SK-N-SH (cell line): ENCODE measurements at places on chromosomes 5 and 9. TPM values are rescaled to one million over a fixed set of nuclear protein-coding genes. Genes with fewer than 3 reads are reported as not detected.

- no peak for DNase-seq
Observed at GRCh38 chr5:97383996-97384395, 200.9 kb upstream of the RIOK2 start.

DNA sequence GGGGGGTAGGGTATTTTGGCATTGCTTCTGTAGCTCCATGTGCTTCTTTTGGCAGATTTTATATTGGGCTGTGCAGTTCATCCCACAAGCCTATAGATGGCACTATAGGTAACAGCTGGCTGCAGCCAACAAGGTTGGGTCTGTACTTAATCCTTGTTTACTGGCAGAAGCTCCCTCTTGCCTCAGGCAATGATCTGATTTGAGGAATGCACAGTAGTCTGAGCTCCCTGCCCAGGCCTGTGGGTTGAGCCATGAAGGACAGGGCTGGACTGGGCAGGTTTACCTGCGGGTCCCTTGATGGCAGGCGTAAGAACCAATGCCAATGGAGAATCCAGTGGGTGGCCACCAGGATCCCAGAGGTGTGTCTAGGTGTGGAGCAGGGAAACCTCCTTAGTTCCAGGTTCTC is 11.7 kb upstream of the OR1J2 start:
- DNase-seq, result peak; percentile 45

GRCh38 chr5:65730910-65731309 is 8.9 kb downstream of the NLN start:
- no peak for DNase-seq

CCL28 gene
- not detected in 2 replicates for polyA plus RNA-seq

DNA sequence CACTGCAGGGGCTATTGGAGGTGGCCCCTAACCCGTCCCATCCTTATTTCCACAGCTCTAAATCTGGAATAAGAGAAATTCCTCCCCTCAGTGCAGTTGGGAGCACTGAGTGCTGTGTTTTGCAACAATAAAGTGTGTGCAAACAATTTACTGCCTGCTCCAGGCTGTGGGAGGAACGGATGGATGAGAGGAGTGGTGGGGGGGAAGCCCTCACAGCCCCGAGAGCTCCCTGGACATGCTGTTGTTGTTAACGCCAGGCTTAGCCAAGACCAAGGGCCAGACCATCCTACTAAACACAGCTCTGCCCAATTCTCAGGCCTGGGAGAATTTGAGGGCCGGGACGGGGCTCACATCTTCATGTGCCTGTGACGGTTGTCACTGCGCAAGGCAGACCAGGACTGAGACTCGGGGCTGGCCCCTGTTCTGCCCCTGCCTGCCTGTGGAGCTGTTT is 200.2 kb downstream of the DAB2IP start:
- DNase-seq, result no peak

- DNase-seq, result no peak
Observed at GRCh38 chr9:84138541-84138940, 157.9 kb downstream of the RMI1 start.

DDX41 gene
- 158 and 176 TPM in 2 replicates for polyA plus RNA-seq

LIX1 gene
- polyA plus RNA-seq, result 0.02 TPM in 1 of 2 replicates, not detected in the other

- no peak for DNase-seq
Observed at GRCh38 chr5:116370149-116370548, 204.5 kb downstream of the SEMA6A start.

DNA sequence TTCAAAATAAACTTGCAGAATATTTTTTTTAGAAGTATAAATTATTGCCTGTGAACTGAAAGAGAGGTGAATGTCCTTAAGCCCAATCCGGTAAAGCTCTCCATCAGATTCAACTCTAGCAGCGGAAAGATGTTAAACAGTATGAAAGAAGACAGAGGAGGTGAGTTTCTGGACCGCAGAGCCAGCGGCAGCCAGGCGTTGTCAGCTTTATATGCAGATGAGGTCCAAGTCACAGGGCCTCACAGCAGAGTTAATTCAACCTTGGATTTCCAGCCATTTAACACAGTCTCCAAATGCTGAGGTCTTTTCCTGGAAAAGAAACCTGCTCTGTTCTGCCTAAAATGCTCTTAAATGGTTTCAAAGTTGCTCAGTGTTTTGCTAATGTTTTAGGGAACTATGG is 75.5 kb downstream of the OTULIN start:
- DNase-seq, result no peak

- DNase-seq, result no peak
Observed at GRCh38 chr9:35385042-35385441, 104.9 kb upstream of the RUSC2 start.

GRCh38 chr5:149809931-149810691 is 80.0 kb downstream of the PPARGC1B start:
- DNase-seq, result no peak

ANKRD55 gene
- not detected in 2 replicates for polyA plus RNA-seq

DNA sequence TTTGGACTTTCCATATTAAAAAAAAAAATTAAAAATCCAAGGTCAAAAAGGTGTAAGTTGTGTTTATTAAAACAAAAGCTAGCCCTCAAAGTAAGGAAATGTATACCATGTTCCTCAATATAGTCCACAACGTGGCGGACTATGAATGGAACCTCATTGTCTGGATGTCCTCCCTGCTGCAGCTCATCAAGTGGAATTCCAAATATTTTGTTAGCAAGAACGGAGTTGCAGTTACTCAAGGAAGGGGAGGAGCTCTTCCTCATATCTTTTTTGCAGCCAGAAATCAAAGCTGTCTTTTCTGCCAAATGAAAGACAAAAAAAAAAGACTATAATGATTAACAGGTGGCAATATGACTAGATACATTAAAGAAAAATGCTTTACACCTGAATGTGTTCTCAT is 14.0 kb downstream of the FAM13B start:
- DNase-seq, result no peak

- peak; percentile 84 for DNase-seq
Observed at GRCh38 chr9:124257844-124258606, at the start of gene NEK6. Gene NEK6 (plus strand): TSS chr9:124257949. CDS start chr9:124301965, 44,016 bp downstream.

- no peak for DNase-seq
Observed at GRCh38 chr5:164244-164643, 27.1 kb upstream of the LRRC14B start.

KCNV2 gene
- not detected in 2 replicates for polyA plus RNA-seq

SPAAR gene
- 0.11 and 0.13 TPM in 2 replicates for polyA plus RNA-seq

DNA sequence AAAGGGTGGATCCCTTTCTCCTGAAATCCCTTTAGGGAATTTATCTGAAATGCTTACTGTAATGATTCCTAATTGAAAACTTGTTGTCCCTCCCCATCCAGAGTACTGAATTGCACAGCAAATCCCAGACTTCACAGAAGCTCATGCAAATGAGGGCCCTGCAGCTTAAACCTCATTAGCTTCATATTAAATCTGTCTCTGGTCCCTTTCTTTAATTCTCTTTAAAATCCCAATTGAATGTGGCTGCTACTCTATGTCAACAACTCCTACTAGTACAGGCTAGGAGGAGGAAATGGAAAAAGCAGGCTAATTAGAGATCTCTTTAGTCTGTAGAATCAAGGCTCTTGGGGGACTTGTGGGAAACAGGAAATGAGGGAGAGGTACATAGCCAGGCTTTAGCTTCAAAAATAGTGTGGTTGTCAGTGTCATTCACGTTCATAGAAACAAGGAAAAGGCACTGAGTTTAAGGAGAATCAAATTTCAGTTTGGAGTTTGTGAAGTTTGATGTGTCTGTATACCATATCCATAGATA is 191.3 kb upstream of the PRDM9 start:
- no peak for DNase-seq

DNA sequence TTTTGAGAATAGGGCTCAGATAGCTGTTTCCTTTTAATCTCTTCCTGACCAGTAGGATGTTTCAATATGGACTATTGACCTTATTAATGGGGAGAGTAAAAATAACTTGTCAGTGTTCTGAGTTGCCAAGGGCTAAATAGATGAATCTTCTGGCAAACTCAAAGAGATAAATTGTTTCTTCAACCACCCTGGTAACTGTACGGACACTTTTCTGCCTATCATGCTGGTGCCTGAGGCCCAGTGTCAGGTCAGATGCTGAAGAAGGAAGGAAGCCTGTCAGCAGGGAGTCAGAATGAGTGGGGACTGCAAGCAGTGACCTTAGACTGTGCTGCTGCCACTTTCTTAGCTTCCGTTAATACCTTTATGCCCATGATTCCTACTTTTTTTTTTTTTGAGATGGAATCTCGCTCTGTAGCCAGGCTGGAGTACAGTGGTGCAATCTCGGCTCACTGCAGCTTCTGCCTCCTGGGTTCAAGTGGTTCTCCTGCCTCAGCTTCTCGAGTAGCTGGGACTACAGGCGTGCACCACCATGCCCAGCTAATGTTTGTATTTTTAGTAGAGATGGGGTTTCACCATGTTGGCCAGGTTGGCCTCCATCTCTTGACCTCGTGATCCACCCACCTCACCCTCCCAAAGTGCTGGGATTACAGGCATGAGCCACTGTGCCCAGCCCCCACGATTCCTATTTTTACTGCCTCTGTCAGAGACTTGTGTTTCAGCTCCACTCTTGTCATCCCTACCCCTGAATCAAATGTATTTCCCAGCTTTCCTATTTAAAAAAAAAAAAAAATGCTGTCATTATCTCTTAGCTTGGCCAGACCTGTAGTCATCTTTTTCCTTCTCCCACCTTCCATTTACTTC is 33.7 kb downstream of the TGFBR1 start:
- DNase-seq, result no peak

CCDC152 gene
- 2.1 and 2.6 TPM in 2 replicates for polyA plus RNA-seq

DNA sequence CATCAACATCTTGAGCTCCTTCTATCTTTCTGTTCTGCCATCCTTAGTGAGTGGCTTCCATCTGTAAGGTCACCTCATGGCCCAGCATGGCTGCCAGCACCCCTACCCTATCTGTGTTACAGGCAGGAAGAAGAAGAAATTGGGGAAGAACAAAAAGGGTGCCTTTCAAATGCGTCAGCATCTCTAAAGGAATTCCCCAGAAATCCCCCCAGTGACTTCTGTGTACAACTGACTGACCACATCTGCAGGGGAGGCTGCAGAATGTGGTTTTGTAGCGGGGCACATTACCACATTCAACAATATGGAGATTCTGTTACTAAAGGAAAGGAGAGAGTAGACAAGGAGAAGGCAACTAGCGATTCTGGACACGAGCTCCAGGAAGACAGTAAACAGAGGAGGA is 40.1 kb downstream of the ALG2 start:
- no peak for DNase-seq

GRCh38 chr5:149895416-149896345 is 48.9 kb downstream of the PDE6A start:
- DNase-seq, result no peak

ABO gene
- not detected in 2 replicates for polyA plus RNA-seq

GRCh38 chr9:12880406-12881015 is 105.7 kb downstream of the LURAP1L start:
- DNase-seq, result peak; percentile 7
